ENCODE measurements at places on chromosomes 2 and 18.

DNA sequence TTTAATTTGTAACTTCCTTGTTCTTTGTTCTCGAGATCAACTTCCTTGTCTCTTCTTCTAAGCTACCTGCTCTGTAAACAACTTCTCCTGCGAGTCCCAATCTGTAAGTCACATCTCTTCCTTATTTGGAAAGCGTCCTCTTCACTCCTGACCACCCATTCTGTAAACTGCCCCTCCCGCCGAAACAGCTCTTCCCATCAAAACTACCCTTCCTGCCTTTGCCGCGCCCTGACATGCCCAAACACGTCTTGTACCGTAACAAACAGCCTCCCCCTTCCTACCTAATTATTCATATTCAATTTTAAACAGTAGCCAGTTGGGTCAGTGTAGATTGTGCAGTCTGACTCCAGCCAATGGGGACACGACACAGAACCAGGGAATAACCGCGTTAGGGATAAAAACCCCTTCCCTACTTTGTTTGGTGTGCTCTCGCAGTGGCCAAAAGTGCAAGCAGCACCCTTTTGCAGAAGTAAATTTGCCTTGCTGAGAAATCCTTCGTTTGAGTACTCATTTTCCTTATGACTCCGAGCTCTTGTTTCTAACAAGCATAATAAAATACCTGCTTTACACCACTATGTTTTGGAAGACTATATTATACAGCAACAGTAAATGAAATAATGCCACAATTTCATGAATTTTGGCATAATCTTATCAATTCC, 39.8 kb downstream of the PIAS2 start:
- DNase-seq, result no peak

GRCh38 chr2:236107536-236107935, 60.6 kb downstream of the GBX2 start:
- no peak for DNase-seq

DNA sequence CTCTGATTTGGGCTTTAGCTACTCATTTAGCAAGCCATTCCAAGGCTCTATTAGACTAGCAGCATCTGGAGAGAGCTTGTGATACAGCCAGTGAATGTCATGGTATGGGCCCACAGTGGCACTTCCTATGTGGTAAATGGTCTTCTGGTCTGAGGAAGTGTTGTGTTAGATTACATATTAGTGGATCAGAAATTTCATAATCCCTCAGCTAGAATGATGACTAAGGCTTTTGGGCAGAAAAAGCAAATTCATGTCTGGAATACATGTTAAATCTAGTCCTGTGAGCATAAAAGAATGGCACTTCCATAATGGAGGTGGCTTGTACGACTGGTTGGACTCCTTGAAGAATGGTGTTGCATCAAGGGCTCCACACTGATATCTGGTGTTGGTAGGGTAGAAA, 436.8 kb upstream of the CWC22 start:
- DNase-seq, result no peak

- DNase-seq, result no peak
These were observed 79.9 kb downstream of the THADA start for GRCh38 chr2:43515807-43516497.

DNA sequence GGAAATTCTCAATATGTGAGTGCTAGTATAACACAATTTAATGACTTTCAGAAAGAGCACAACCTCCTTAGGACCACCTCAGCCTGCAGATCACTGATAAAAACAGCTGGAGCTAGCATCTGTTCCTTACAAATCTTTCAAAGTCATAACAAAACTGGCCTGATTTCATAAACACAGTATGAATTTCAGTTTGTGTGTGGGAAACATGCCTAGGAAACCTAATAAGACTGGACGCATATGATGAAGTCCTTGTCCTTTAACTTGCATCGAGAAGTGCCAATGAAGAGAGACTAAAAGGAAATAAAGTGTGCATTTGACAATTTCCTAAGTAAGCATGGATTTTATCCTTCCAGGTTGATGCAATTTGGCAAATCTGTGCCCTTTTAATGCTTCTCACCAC, 74.1 kb upstream of the KLHL14 start:
- DNase-seq, result no peak

DNA sequence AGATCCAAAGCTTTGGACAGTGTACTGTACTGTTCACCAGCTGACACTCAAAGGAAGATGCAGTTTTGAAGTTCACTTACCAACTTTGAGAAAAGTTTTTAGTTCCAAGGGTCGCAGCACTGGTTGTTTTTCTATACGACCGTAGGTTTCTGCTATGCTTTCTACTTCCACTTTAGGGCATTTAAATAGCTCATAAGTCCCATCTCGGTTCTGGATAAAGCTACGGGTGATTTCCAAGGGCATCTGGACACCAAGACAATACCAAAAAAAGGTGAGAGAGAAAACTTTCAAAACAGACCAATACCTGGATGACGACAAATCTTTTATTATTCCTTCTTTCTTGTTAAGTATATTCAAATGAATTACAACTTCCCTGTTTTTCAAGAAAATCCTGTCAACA, 30.3 kb downstream of the C2orf42 start:
- DNase-seq, result no peak

GRCh38 chr2:239407112-239407511, 6.3 kb upstream of the HDAC4 start:
- no peak for DNase-seq

- no peak for DNase-seq
These were observed 278.7 kb downstream of the GULP1 start for GRCh38 chr2:188570370-188570769.

DNA sequence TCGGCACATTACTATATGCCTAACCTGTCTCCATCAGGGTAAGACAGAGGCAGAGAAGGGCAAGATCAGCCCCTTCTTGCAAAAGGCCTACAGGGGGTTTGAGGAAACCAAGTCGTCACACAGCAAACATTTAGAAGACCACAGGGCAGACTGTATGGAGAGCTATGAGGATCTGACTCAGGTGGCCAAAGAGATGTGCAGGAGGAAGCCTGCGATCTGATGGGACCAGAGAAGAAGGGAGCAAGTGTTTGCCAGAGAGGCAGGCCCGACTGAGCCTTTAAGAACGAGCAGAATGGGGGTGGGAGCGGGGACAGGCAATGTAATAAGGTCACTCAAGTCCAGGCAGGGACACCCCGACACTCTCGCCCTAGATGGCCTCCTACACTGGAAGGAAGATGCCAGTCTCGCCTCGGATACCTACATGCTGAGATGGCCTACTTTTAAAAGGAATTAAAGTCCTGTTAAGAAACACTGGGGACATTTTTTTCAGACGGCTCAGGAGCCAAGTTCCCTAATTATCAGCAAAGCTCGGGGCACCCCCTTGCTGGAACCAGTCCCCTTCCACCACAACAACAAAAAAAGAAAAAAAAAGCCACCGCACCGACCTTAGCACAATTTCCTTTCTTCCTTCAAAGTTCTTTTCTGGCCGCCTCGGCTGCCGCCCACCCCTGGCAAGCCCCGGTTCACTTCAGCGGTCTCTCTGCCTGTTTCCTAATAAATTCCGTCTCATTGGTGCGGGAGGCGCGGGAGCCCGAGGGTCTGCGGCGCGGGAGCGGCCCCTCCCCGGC, 1.5 kb downstream of the SFXN5 start:
- no peak for DNase-seq

DNA sequence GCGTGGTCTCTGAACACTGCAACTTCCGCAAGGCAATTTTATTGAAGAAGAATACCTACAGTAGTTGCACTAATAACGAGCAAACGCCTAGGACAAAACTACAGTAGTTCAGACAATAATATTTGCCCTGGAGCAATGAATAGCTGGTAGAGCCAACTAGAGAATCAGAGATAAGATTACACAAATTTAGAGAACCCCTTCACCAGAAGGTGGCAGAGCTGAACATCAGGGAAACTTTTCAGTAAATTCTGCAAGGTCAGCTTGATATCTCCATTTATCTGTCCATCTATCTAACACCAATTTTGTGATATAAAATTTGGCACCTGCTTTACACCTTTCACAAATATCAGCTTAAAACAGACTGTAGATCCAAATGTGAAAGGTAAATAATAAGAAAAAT, 43.8 kb downstream of the CDH19 start:
- no peak for DNase-seq

- DNase-seq, result no peak
These were observed 441.4 kb downstream of the DCDC2C start for GRCh38 chr2:4144731-4145130.

DNA sequence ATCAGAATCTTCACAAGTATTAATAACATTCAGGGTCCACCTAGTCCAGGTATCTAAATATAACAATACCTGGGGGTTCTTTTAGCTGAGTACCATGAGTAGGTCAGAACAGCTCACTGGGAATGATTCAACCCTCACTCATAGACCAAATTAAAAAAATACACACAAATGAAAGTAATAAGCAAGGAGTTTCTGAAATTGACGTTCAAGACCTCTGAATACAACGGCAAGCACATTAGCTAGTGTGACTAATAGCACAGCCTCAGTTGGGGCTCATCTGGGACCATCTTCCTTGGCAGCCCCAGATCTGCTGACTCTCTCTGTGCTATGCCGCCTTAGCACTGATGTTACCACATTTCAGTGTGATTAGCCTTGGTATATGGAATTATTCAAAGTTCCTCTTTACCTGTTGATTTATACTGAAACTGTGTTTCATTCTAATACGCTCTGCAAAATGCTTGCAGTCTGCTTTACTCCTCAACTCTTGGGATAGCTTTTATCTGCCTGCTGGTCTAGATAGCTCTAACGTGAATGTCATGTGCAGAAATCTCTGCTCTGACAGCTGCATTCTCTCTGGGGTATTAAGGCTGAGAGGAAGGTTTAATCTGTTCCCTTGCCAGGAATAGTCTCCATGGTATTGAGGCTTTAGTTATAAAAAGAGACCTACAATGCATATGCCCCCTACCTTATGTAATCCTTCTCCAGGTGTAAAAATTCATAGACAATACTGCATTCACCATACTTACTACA, 153.3 kb downstream of the METTL4 start:
- DNase-seq, result no peak

GRCh38 chr2:86011449-86011941, 94.2 kb downstream of the POLR1A start:
- DNase-seq, result no peak

DNA sequence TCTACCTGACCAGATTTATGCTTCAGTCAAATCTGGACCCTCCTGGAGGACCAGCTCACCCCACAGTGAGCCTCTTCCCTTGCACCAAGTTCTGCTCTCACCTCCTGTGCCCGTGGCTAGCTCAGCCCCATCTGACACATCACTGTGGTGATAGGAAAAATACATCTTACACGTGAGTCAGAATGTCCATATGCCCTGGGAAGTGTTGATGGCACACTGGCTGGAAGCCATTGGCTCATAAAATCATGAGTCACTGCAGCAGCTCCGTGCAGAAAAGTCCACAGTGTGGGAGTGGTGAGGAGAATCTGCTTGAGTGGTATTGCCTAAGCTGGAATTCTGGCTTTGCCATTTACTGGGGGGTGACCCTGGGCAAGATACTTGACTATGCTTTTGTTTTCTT, 42.6 kb upstream of the RAPGEF4 start:
- peak; percentile 16 for DNase-seq

- no peak for DNase-seq
These were observed 107.3 kb upstream of the HS6ST1 start for GRCh38 chr2:128425731-128426620.

GRCh38 chr2:207502577-207503198, 27.1 kb upstream of the CREB1 start:
- DNase-seq, result no peak

- DNase-seq, result no peak
These were observed 10.2 kb downstream of the NEDD4L start for GRCh38 chr18:58054041-58054781.

GRCh38 chr2:46663614-46664013, 184.2 kb downstream of the TMEM247 start:
- DNase-seq, result no peak

DNA sequence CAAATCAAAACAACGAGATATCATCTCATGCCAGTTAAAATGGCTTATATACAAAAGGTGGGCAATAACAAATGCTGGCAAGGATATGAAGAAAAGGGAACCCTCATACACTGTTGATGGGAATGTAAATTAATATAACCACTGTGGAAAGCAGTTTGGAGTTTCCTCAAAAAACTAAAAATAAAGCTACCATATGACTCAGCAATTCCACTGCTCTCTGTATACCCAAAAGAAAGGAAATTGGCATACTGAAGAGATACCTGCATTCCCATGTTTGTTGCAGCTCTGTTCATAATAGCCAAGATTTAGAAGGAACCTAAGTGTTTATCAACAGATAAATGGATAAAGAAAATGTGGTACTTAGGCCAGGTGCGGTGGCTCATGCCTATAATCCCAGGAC, 124.8 kb downstream of the MSTN start:
- DNase-seq, result no peak

GRCh38 chr2:237446338-237446665, 32.3 kb upstream of the COL6A3 start:
- DNase-seq, result no peak

- DNase-seq, result no peak
These were observed 8.9 kb downstream of the BOLA3 start for GRCh38 chr2:74138600-74139323.

GRCh38 chr2:59029058-59029457, 787.9 kb upstream of the FANCL start:
- no peak for DNase-seq

GRCh38 chr2:118812552-118812951, 34.9 kb downstream of the EN1 start:
- no peak for DNase-seq

DNA sequence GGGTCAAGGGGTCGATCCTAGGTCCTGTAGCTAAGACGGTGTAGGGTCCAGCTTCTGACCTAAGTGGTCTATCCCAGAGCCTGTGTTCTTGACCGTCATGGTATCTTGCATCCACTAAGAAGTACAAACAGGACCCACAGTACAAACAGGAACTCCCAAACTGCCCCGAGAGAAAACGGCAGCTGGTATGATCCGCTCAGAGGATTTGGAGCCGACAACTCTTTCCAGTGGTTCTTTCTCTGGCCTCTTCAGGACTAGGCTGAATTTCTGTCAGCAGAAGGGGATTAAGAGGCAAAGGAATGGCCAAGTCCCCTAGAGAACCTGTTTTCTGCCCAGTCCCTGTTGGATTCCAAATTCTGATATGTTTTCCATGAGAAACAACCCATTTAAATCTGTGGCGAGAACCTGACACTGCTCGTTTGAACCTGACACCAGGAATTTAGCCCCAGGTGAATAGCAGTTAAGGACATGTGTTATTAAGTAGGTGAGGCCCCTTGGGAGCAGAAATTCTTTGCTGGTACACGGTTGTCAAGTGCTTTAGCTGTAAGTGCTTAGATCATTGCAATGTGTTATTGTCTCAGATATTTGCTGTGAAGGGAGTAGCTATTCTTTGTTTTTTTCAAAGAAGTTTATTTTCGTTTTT, 50.5 kb upstream of the TXNDC2 start:
- DNase-seq, result no peak

All from CD8-positive, alpha-beta T cell (primary cell).